ENCODE measurements at places on chromosomes 3 and 15.

- DNase-seq: no peak
Observed at GRCh38 chr3:124586126-124587052, 143.9 kb upstream of the UMPS start.

- DNase-seq: no peak
Observed at GRCh38 chr3:168047190-168047795, 48.4 kb downstream of the GOLIM4 start.

GRCh38 chr15:80484333-80484864 is 80.2 kb downstream of the ARNT2 start:
- DNase-seq: no peak

- DNase-seq: no peak
Observed at GRCh38 chr3:194470615-194471014, 16.2 kb downstream of the ATP13A3 start.

DNA sequence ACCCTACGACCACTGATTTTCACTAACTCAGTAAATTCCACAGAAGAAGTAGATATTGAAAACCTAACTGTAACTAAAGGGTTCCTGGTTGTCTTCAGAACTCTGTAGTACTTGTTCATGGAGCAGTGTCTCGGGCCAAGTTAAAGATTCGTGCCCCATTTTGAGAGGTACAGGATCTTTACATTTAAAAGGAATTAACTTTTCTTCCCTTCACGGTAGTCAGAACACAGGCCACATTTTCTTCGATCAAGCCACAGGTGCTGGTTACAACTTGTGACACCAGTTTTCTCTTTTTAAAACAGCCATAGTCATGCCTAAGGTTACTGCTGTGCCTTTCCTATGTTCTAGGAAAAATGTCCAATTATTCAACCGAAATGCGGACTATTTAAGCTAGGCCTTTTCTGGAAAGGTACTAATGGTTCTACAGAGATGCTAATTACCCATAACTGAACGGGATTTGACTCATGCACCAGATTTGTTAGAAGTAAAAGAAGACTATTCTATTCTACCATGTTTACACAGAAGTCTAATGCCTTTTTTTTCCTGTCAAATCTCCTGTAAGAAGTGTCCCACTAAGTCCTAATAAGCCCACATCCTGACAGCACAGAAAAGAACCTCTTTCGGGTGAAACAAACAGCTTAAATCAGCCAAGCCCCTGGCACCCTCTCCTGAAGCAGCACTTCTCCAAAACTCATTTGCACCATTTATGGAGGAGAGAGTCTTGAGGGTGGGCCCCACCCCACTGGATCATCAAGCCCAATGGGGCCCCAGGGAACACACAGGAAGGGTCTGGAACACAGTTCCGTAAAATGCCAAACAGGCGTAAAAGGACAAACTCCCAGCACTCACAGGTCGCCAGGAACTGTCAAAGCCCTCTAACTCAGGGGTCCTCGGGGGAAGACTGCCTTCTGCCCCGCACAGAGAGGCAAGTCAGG is 1.9 kb downstream of the LRIG1 start:
- DNase-seq: no peak

- no peak for DNase-seq
Observed at GRCh38 chr3:176961916-176962315, 235.4 kb downstream of the TBL1XR1 start.

- no peak for DNase-seq
Observed at GRCh38 chr3:194879991-194880939, 194.6 kb downstream of the FAM43A start.

DNA sequence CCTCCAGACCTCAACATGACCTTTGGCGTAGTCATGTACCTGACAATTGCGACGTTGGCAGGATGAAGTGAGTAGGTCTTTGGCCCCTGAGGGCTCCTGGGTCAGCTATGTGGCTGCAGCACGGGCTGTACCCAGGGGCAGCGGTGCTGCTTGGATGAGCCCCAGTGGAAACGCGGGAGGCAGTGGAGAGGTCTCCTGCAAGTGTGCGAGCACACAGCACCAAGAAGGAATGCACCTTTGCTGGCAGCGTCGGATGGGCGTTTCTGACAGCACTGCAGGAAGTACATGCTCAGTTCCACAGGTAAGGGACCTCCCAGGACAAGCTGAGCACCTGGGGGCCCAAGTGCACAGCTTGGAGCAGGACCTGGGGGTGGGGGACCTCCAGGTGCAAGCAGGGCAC is 67.4 kb upstream of the UNC13C start:
- DNase-seq: no peak

DNA sequence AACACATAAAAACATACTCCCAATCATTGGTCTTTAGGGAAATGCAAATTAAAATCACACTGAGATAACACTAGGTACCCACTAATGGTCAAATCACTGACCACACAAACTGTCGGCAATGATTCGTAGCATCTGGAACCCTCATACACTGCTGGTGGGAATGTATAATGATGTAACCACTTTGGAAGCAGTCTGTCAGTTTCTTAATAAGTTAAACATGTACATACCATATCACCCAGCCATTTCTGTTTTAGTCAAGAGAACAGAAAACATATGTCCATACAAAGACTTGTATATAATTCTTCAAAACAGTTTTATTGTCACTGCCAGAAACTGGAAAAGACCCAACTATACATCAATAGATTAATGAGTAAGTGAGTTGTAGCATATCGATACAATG is 63.3 kb upstream of the LRRC3B start:
- DNase-seq: no peak

- no peak for DNase-seq
Observed at GRCh38 chr3:113286524-113286923, 75.2 kb downstream of the BOC start.

GRCh38 chr15:74696808-74697207 is 984 bp upstream of the EDC3 start:
- no peak for DNase-seq

GRCh38 chr3:130299531-130299930 is 45.9 kb upstream of the COL6A5 start:
- DNase-seq: no peak

DNA sequence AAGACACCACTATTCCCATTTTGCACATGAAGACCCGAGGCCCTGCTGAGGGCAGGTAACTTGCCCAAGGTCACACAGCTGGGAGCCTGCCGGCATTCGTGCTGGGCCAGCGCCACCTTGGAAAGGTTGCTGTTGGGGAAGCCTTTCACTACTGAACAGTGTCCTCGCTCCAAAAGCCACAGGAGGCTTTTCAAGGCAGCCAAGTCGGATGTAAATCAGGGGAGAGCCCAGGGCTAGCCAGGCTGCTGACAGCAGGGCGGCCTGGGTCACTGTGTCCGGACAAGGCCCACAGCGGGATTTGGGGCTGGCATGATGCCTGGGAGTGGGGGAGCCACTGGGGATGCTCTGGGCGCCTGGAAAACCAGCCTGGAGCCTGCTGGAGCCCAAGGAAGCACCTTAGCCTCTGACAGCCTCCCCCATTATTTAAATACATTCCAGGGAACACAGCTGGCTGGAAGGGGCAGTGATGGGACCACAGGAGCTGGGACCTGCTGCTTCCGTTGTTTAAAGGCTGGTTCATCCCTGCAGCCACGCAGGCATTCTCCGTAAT is 10.5 kb downstream of the SLC6A6 start:
- no peak for DNase-seq

GRCh38 chr3:171356251-171356650 is 104.0 kb downstream of the TNIK start:
- DNase-seq: no peak

- no peak for DNase-seq
Observed at GRCh38 chr3:98788651-98789050, 25.5 kb downstream of the ST3GAL6 start.

GRCh38 chr15:88066636-88067330 is 189.8 kb downstream of the NTRK3 start:
- DNase-seq: no peak

DNA sequence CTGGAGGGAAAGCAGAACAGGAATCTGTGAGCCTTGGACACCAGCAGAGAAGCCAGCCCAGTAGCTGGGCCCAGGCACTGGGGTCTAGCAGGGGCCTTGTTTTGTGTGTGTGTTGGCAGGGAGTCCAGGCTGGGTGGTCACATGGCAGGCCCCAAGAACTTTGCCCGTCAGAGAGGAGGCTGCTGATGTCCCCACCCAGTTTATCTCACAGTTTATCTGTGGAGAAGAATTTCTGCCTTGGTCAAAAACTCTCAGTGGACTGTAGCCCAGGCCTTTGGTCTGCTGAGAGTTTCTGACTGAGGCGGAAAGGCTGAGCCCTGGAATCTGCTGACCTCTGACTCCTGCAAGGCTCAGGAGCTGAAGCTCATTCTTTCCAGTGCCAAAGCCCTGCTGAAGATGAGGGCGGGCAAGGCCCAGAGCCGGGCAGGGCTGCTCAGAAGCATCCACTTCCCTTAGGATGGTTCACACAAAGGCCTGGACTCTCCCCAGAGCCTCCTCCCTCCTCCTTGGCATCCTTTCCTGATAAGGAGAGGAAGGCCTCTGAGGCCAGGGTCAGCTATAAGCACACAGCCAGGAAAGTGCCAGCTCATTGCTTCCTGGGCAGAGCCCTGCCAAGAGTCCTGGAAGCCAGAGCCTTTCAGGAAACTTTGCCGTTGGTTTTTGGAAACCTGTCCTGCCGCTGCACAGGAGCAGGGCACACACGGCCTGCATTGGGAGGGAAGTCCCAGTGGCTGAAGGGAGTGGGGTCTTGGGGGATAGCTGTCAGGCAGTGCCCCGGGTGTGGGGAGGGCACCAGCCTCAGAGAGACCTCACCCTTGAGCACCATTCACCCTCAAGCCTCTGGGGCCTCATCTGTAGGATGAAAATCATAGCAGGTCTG is 37.2 kb upstream of the SLCO2A1 start:
- no peak for DNase-seq

DNA sequence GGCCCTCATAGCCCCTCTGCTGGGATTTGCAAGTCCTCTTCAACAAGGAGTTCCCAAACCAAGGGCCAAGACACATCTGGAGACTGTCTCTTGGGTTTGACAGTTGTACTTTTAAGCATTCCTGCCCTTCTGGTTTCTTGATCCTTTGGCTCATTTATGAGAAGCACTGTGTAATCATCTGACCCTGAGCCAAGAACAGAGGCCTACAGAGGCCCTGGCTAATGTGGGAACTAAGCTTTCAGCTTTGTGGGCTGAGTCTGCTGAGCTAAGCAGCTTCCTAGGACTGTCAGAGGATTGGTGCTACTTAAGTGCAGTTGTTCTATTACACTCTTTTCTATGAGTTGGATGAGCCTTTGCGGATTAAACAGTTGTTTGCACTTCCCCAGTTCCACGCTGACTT is 178.3 kb downstream of the KBTBD8 start:
- no peak for DNase-seq

- DNase-seq: no peak
Observed at GRCh38 chr3:167441256-167441655, 32.6 kb downstream of the SERPINI2 start.

GRCh38 chr3:56357266-56357665 is 111.0 kb downstream of the ERC2 start:
- no peak for DNase-seq

DNA sequence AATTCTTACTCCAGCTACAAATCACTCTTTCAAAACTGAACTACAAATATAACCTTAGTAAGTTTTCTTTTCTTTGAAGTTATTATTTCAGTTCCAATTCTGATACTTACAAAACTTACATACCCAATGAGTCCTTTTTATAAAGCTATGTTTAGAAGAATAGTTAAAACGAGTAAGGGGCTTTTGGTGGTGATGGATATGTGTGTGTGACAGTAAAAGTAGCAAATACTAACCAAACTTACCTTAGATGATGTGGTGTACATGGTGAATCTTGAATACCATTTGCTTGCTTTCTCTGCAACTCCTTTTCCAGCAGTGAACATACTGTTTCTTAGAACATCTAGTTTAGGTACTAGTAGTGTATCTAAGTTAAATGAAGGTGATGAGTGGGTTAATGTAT is 68.4 kb downstream of the SLC24A1 start:
- DNase-seq: no peak

DNA sequence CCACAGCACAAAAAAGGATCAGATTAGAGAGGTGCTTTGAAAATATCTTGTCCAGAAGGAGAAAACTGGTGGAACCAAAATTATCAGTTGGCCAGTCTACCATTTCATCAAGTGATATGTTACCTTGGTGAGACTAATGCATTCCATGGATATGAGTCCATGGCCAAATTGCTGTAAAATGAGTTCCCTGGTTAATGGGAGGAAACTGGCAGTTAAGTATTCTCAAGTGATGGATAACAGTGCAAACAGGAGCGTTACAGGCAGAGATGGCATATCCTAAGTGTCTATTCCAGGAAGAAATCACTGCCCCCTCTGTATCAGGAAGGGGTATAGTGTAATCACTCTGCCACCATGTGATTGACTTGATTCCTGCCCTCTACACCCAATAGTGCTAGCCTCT is 34.0 kb downstream of the MYRIP start:
- no peak for DNase-seq

- no peak for DNase-seq
Observed at GRCh38 chr3:171133796-171134569, 107.5 kb upstream of the SLC2A2 start.

- DNase-seq: no peak
Observed at GRCh38 chr3:190116551-190117067, 4.1 kb downstream of the P3H2 start.

DNA sequence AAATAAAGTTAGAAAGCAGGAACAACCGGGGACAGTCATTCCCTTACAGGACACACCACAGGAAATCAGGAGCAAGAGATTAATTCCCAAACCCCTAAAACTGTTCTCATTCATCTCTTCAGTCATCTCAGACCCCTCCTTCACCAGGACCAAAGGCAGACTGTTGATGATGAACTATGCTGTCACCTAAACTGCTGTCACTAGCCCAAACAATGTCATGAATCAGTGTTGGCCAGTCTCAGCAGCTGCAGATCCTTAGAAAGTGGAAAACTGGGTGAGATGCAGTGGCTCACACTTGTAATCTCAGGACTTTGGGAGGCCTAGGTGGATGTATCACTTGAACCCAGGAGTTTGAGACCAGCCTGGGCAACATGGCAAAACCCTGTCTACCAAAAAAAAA is 909.6 kb downstream of the ROBO1 start:
- no peak for DNase-seq

DNA sequence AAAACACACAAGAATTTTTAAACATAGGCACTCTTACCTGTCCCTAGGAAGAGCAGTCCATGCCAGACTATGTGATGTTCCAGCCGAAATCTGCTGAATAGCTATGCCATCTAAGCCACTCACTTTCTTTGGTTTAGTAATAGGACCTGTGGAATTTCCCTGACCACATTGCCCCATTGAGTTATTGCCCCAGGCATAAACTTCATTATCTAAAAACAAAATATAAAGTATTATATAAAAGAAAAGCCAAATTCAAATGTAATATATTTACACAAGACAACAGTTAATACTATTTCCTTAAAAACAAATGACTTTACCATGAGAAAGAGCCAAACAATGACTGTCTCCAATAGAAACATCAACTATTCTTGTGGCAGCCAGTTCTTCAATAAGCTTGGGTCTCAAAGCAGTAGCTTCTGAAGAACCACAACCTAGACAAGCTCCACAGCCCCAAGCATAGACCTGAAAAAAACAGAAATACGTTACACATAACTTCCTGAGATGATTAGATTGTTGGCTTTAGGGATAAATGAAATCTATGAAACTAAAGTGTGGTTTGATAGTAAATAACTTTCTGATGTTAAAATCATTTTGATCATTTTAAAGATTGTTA is 84.3 kb downstream of the HERC1 start:
- no peak for DNase-seq

Measured in stimulated activated CD4-positive, alpha-beta T cell treated with anti-CD3 and anti-CD28 coated beads, Interleukin-1b, Interleukin-23, amount 100 ng/mL, for 1 hour (primary cell).